Spinal cord (tissue), 10 donors: ENCODE measurements at places on chromosomes 12 and 14. TPM values are rescaled to one million over a fixed set of nuclear protein-coding genes. Genes with fewer than 3 reads are reported as not detected.

The MVK gene
- total RNA-seq: 20.4 TPM

The AMHR2 gene
- 0.50 TPM for total RNA-seq

GRCh38 chr14:96827290-96827689, 30.1 kb downstream of the VRK1 start:
- no peak for DNase-seq

DNA sequence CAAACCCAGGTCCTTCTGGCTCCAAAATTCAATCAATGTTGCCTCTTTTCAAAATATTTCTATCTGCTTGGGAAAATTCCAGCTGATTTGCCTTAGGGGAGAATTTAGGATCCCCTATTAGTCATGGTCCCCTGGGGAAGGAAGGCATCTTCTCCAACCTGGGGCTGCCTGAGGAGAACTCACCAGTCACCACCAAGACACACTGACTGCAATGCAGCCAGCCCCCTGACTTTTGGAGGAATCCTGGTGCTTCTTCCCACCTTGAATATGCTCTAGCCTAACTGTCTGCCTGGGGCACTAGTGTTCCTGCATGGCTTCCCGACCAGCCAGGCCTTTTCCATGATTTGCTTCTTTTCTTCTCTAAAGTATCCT, 71.8 kb upstream of the BCL2L14 start:
- DNase-seq: no peak

DNA sequence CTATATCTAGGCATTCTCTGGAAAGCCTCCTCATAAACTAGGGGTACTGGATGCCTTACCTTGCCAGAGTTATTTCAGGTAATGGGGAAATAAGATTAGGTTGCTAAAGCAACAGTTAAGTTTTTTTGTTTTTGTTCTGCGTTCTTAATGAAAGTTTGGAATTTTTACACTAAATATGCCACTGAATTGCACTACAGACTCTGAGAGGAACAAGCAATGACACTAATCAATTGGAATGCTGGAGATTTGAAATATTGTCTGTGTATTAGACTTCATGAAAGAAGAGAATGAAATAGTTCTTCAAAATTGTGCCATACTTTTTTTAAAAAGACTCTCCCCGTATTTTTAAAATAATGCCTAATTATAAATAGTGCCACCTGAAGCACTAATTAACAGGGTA, 287.8 kb downstream of the NAV3 start:
- DNase-seq: no peak

DNA sequence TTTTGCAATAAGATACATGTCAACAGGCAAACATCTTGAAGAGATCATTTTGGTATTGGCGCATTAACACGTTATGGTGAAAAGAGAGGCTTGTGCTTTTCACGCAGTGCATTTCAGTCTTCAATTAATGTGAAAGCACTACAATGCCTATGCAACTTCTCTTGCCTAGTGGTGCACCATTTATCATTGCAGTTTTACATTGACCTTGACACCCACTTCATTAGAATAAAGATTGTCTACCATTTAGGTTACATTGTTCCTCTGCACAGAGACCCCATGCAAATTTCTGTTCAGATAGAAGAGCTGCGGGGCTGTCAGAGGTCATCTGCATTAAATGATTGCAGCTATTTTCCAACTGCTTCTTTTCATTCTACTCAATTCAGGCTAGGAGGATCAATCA, 212.2 kb upstream of the NPAS3 start:
- no peak for DNase-seq

- no peak for DNase-seq
These were observed 127.6 kb upstream of the AMIGO2 start for GRCh38 chr12:47207340-47207717.
